ENCODE measurements at places on chromosomes 6 and 20. TPM values are rescaled to one million over a fixed set of nuclear protein-coding genes. Genes with fewer than 3 reads are reported as not detected.

Gene ELOVL2
- total RNA-seq = 2.9 TPM

Gene BCKDHB
- 11.5 TPM for total RNA-seq

Gene MOG
- not detected for total RNA-seq

Gene RAB32
- 7.3 TPM for total RNA-seq

Gene DXO
- total RNA-seq = 26.0 TPM

Gene CUL7
- 16.3 TPM for total RNA-seq

Gene PRR18
- not detected for total RNA-seq

Gene BAG2
- 2.3 TPM for total RNA-seq

Gene AIF1
- 7.3 TPM for total RNA-seq

Gene LGSN
- under 0.01 TPM for total RNA-seq

Gene SDHAF4
- 7.3 TPM for total RNA-seq

- DNase-seq = no peak
These were observed 231.0 kb downstream of the MEI4 start for GRCh38 chr6:77883851-77884250.

GRCh38 chr6:154930451-154930851 lies 64.7 kb upstream of the TIAM2 start:
- no peak for DNase-seq

- DNase-seq = no peak
These were observed 4.7 kb upstream of the PHF1 start for GRCh38 chr6:33406126-33406525.

DNA sequence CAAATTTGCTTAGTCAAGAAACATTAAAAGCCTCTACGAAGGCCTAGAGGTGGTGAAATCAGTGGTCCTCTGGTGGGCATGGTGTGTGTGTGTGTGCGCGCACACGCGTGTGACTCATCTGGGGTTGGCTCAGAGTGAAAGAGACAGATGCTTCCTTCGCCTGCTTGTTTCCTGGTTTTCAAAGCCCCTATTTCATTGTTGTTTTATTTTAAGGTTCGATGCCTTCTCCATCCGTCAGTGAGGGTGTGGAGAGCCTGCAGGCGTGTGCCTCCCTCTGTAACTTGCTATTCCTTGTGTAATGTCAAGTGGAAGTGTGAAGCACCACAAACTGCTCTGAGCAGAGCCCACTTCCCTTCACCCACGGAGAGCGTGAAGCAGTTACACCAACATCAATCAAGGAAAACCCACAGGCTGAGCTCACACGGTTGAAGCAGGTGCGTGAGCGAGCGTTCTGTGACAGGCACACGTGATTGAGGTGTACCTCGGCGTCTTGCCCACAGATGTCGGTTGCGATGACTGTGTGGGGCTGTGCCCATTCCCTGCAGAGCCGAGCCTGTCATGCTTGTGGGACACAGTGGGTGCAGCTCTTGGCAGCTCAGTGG lies 233.9 kb downstream of the PRL start:
- DNase-seq = peak; percentile 10

DNA sequence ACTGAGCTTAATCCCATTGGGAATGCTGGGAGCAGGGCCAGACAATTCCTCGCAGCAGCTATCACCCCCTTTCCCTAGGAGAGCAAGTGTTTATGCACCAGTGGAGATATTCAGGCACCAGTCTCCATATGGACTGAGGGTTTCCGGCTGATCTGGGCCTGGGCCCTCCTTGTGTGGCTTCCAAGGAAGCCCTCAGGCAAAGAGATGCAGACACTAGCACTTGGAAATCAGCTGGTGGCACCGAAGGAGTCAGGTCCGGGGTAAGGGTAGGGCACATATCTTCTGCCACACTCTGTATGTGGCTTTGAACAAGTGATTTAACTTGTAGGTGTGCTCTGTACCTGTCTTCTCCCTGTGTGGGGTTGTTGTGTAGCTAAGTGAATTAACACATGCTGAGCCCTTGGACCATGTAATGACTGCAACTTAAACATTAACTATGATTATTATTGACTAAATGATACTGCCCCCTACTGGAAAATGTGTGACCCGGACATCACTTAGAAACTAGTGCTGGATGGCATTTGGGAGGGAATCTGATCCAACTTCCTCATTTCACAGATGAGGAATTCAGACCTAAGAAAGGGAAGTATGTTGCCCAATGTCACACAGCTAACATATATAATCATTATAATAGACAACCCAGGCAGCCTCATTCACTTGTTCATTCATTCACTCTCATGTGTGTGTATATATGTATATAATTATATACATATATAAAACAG lies 19.3 kb upstream of the WFDC2 start:
- no peak for DNase-seq

DNA sequence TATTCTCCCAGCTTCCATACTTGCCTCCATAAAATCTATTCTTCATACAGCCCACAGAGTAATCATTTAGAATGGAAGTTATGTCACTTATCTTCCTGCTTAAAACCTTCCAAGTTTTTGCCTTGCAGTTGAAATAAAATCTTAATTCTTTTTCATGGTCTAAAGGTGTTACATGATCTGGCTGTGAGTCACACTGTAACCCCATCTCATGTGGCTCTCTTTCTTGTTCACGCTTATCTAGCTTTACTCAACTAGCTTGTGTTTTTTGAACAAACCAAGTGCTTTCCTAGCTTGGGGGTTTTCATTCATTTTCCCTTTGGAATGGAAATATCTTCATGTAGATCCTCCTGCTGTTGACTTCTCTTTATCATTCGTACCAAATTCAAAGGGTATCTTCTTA lies 23.6 kb upstream of the THEMIS start:
- DNase-seq = no peak

GRCh38 chr6:14130435-14131075 lies 13.0 kb downstream of the CD83 start:
- no peak for DNase-seq

- no peak for DNase-seq
These were observed 608.4 kb downstream of the HDGFL1 start for GRCh38 chr6:23177806-23178205.

- no peak for DNase-seq
These were observed 736.9 kb downstream of the QKI start for GRCh38 chr6:164151161-164152120.

GRCh38 chr20:33725607-33726264 lies 5.6 kb upstream of the PXMP4 start:
- no peak for DNase-seq

DNA sequence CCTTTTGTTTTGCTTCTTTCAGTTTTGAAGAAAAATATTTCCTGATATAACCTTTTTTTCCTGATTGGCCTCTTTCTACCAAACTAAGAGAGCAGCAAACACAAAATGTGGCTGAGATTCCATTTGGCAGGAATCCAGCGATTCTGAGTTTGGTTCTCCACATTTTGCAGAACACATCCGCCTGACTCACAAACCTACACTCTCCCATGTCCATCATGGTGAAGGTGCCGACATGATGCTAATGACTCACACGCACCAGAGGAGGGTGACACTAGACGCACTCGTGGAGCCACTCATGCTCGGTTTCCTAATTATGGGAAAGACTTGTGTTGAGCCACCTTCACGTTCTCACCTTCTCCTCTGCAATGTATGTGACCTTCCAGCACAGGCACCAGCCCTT lies 45.9 kb upstream of the DUSP22 start:
- no peak for DNase-seq

DNA sequence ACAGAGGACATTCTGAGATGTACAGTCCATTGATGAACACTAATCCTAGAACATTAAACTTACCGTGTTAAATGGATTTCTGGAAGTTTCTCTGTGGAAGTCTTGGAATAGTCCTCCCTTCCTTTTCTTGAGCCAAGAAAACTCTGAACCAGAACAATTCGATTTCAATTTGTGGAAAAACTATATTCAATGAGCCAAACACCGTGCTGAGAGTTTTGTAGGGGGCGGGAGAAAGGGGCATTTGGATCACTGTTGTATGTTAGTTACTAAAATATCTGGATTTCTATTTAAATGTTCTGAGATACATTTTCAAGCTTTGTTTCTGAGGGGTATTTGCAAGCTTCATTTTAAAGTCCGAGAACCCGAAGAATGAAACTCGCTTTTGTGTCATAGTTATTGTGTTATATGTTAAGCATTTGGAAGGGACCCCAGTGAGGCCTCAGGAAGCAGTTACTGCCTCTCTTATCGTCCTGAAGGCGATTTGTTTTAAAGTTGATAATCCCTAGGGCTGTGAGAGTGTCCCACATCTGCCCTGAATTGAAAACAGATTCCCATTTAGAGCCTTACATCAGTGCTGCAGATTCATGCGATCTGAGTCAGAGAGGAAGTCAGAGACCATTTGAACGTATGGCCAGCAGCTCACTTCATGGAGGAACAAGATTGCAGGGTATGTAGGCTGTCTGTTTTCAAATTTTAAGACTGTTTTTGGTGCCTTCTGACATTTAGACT lies 70.8 kb upstream of the SASH1 start:
- no peak for DNase-seq

DNA sequence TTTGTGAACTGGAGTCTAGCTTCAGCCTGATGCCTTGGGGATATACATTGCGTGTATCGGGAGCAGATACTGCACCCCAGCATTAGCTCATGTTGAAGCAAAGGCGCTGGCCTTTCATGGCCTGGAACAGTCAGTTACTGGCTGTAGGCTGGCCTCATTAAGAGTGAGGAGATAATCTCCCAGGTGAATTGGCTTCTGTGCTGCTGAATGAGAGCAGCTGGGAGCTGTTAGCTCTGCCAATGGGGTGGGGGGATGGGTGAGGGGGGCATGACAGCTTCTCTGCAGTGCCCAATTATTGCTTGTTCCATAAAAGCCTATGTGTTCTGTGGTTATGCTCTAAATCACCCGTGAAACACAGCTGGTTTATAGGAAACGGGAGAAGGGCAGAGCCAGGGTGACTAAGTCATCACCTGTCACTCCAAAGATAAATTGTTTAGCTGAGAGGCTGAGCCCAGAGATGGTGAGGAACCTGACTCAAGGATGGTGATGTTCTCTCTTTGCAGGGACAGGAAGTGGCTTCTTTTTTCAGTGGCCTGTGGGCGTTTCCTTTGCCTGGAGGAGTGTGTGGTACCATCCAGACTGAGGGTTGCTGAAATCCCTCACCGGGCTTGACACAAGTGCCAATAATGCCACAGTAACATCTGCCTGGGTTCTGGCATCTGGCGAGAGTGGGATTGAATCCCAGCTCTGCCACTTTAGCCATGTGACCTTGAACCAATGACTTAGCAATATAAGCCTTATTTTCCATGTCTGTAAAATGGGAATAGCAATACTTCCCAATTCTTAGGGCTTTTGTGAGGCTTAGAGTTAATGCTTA lies 170.8 kb downstream of the BCAS1 start:
- DNase-seq = peak; percentile 24

- peak; percentile 87 for DNase-seq
These were observed 12.1 kb upstream of the HINT3 start for GRCh38 chr6:125944434-125944816.

DNA sequence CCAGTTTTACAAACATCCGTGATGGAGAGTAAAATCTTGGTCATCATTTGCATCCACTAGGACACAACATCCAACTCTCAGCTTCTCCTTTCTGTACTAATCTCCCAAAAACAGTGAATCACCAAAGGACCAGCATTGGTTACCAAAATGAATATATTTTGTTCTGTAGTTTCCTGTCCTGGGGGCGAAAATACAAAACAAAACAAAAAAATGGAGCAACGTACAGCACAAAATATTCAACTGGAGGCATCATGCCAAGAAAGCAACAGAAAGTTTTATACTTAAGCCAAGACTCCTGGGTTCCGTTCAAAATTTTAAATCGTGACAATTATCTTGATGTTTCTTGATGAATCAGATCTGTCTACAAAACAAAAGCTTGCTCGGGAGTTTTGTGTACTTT lies 126.6 kb upstream of the CCDC28A start:
- no peak for DNase-seq

GRCh38 chr20:52105442-52106422 lies 85.8 kb downstream of the ZFP64 start:
- no peak for DNase-seq

DNA sequence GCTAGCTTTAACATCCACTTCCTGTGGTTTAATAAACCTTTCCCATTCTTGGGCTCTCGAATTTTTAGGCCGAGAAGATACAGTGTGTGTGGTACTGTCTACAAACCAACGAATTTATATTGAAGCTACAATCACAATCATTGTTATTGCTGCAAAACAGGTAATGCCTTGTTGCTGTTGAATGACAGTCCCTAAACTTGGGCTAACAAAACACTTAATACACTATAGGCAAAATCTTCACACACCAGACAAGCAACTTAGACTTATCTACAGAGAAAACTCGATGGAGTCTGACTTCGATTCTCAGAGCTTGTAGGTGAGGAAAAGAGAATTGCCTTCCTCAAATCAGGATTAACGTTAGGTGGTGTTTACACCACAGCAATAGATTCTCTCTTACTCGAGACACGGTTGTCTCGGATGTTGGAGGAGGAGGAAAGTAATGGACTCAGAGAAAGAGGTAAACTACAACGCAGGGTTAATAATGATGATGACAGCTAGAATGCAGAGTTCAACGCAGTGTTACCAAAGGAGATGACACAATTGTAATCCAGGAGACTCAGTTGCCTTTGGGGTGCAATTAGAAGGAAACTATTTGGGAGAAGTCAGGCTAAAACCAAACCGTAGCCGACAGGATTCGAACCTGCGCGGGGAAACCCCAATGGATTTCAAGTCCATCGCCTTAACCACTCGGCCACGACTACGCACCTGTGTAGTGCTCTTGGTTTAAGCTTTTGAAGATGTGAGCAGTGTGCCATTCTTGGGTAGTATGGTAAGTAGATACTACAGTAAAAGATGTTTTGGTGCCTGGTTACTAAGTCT lies 32.5 kb upstream of the ZNF184 start:
- peak; percentile 68 for DNase-seq

DNA sequence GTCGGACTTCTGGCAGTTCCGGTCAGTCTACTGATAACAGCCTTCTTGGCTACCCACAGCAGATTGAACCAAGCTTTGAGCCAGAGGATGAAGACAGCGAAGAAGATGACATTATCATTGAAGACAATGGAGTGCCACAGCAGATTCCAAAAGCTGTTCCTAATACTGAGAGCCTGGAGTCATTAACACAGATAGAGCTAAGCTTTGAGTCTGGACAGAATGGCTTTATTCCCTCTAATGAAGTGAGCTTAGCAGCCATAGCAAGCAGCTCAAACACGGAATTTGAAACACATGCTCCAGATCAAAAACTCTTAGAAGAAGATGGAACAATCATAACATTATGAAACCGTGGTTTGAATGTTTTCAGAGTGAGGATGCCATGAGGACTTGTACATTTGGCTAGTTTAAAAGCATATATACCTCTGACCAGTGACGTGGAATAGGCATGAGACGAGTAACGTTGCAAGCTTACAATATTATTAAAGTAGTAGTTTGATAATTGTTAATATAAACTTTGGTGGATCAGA lies 18.8 kb downstream of the PARD6B start:
- DNase-seq = no peak

DNA sequence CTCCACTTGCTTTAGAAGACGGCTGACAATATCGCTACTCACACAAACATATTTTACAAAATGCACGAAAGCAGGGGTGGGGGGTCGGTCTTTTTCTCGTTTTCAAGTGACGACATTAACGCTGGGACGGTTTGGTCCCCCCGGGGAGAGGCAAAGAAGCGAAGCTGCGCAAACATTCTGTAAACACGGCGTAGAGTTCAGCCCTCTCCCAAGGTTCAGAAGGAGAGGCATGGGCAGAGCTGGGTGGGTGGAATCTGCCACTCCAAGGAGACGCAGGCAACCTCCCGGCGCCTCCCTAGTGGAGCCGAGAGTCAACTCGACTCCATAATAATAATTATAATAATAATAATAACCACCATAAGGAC lies 2.4 kb downstream of the NKX2-2 start:
- no peak for DNase-seq

Measured in body of pancreas (tissue), 4 donors.